ENCODE measurements at places on chromosomes 11 and 22. TPM values are rescaled to one million over a fixed set of nuclear protein-coding genes. Genes with fewer than 3 reads are reported as not detected.

- H3K27ac ChIP-seq = no peak overlapping the region
- H3K4me3 ChIP-seq = no peak overlapping the region
- no peaks in the 10 kb centered on the region for H3K4me1 ChIP-seq
- DNase-seq = no peak
- H3K27me3 ChIP-seq = no peaks in the 10 kb centered on the region
Observed at GRCh38 chr11:125331357-125332035, 164.6 kb downstream of the FEZ1 start.

DNA sequence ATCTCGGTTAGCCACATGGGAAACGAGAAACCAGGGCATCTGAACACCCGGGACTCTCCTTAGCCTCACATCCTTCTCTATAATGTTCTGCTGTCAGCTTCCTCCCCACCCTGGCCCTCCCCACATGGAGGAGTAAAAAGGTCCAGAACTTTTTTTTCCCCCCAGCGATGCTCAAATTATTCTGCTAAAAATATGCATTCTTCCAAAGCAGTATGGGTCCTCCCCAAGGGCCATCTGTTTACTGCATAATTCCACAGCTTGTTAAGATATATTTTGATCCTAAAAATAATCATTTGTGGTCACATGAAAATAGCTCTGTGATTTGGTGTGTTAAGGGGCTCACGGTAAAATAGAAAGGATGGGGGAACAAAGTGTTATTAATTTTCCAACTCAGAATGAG, 281.5 kb upstream of the NARS2 start:
- DNase-seq = no peak
- no peak overlapping the region for H3K27ac ChIP-seq
- H3K36me3 ChIP-seq = no peaks in the 10 kb centered on the region
- H3K4me1 ChIP-seq = no peaks in the 10 kb centered on the region
- H3K4me3 ChIP-seq = no peak overlapping the region

DNA sequence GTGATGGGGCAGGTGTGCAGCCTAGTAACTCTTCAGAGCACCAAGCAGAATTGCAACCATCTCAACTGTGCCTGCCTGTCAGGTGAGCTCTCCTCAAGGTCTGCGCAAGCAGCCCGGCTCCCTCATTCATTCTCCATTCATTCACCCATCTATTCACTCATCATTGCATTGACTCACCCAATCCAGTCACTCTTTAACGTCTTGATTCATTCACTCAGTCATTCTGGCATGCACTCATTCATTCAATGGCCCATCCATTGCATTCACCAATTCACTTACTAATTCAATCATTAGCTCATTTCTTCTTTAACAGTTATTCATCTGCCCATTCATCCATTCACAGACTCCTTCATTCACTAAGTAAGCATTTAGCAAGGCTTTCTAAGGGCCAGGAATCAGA, 111.8 kb downstream of the PDE2A start:
- no peak overlapping the region for H3K4me3 ChIP-seq
- H3K27ac ChIP-seq = no peak overlapping the region
- H3K27me3 ChIP-seq = peaks cover under 1% of the 10 kb centered on the region
- DNase-seq = no peak
- H3K4me1 ChIP-seq = no peaks in the 10 kb centered on the region

- H3K36me3 ChIP-seq = no peaks in the 10 kb centered on the region
- peaks cover 9% of the 10 kb centered on the region for H3K27me3 ChIP-seq
- no peak overlapping the region for H3K27ac ChIP-seq
- DNase-seq = no peak
Observed at GRCh38 chr11:292211-293121, 3.5 kb downstream of the PGGHG start.

GRCh38 chr11:74689666-74690065, 41.6 kb downstream of the CHRDL2 start:
- no peak overlapping the region for H3K4me3 ChIP-seq
- peaks cover 4% of the 10 kb centered on the region for H3K27me3 ChIP-seq
- H3K27ac ChIP-seq = no peak overlapping the region
- peaks cover 4% of the 10 kb centered on the region for H3K4me1 ChIP-seq
- peak; percentile 51 for DNase-seq
- H3K36me3 ChIP-seq = no peaks in the 10 kb centered on the region

DNA sequence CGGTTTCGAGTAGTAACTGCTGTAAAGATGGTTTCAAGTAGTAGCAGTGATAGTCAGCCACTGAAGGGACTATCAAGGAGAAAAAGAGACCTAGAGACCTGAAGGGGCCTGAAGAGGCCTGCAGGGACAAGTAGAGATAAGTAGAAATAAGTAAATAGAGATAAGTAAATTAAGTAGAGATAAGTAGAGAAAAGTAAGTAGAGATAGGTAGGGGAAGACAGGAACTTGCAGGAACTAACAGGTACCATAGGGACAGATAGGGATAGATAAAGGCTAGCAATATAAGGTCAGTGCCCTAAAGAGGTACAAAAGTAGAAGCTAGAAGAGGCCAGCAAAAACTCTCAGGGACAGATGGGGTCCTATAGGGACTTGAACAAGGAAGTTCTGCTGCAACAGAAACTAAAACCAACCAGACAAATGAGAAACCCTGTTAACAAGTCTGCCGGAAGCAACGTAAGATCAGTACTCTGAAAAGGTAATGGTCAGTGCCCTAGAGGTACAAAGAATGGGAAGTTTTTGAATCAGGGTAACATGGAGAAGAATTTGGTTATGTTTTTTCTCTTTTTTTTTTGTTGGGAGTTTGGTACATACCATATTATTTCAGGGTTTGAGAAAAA, 9.6 kb upstream of the SC5D start:
- H3K4me3 ChIP-seq = no peak overlapping the region
- DNase-seq = no peak
- no peaks in the 10 kb centered on the region for H3K36me3 ChIP-seq
- H3K27ac ChIP-seq = no peak overlapping the region

DNA sequence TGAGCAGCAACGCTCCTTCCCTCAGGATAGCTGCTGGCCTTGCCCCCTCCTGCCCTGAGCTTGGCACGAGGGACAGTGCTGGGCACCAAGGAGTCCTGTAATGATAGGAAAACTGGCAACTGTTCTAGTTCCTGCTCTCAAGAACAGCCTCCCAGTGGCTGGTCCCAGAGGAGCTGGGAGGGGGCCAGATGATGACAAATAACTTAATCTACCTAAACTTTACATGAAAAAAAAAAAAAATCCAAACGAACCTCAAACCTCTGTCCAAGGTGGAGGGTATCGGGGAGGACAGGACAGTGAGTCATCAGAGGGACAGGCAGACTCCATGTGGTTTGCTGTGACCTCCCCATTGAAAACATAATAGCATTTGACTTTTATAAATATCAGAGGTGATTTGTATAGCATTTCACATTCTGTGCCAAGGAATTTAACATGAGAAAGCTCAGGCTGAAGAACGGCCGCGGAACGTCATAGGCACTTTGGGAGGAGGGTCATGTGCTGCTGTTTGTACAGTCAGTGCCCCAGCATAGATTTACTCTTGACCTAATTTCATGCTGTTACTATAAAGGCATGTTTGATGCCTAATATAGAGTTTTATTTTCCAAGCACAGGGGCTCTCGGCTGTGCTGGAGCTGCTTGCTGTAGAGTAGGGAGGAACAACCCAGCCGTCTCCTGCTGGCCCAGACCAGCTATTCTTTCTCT, 98.2 kb upstream of the NNMT start:
- DNase-seq = peak; percentile 77
- no peaks in the 10 kb centered on the region for H3K36me3 ChIP-seq
- peaks cover 3% of the 10 kb centered on the region for H3K4me1 ChIP-seq
- H3K27me3 ChIP-seq = no peaks in the 10 kb centered on the region
- H3K4me3 ChIP-seq = no peak overlapping the region

The SLC22A6 gene
- total RNA-seq = not detected

DNA sequence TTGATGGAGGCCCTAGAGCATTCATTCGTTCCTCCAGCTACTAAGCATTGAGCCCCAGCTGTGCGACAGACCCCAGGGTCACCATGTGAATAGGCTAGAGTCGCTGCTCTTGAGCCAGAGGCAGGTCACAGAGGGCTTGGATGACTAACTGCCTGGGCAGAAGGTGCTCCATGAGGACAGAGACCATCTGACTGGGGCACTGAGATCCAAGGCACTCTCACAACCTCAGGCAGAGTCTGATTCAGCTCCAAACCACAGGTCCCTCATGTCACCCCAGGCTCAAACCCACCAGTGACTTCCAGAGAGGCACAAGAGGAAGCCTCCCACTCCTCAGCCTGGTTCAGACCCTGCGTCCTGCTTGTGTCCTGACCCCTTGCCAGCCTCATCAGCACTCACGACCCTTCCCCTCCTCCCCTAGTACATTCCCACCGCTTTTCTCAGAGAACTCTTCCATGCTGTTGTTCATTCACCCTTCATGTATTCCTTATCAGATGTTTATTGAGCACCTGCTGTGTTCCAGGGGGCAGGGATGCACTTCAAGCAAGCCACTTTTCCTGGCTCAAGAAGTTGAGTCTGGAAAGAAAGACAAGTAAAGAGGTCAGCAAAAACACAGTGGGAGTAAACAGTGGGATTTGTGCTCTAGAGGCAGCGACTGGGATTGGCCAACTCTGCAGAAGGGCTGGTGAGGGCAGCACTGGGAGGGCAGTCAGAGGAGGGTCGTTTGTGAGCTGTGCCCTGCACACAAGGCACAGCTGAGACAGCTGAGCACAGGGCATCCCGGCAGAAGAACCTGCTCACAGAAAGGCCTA, 9.3 kb downstream of the OAF start:
- no peak overlapping the region for H3K4me3 ChIP-seq
- H3K27me3 ChIP-seq = no peaks in the 10 kb centered on the region
- H3K4me1 ChIP-seq = peaks cover 21% of the 10 kb centered on the region
- no peak overlapping the region for H3K27ac ChIP-seq
- H3K36me3 ChIP-seq = no peaks in the 10 kb centered on the region

GRCh38 chr11:118374729-118375128, 15.3 kb downstream of the UBE4A start:
- peaks cover 7% of the 10 kb centered on the region for H3K36me3 ChIP-seq
- H3K4me3 ChIP-seq = no peak overlapping the region
- H3K27ac ChIP-seq = no peak overlapping the region
- H3K4me1 ChIP-seq = no peaks in the 10 kb centered on the region
- DNase-seq = peak; percentile 5

GRCh38 chr22:28936200-28936599, 52.8 kb downstream of the ZNRF3 start:
- H3K27me3 ChIP-seq = no peaks in the 10 kb centered on the region
- no peaks in the 10 kb centered on the region for H3K36me3 ChIP-seq
- no peak overlapping the region for H3K4me3 ChIP-seq
- no peak for DNase-seq
- no peaks in the 10 kb centered on the region for H3K4me1 ChIP-seq

GRCh38 chr11:131037873-131038272, 121.6 kb upstream of the SNX19 start:
- H3K4me1 ChIP-seq = peaks cover 9% of the 10 kb centered on the region
- no peak overlapping the region for H3K4me3 ChIP-seq
- H3K36me3 ChIP-seq = no peaks in the 10 kb centered on the region
- H3K27me3 ChIP-seq = no peaks in the 10 kb centered on the region
- H3K27ac ChIP-seq = no peak overlapping the region

GRCh38 chr11:62669420-62670161, 1.9 kb upstream of the UQCC3 start:
- H3K27me3 ChIP-seq = no peaks in the 10 kb centered on the region
- DNase-seq = no peak
- H3K4me1 ChIP-seq = peaks cover 10% of the 10 kb centered on the region
- peaks cover 11% of the 10 kb centered on the region for H3K36me3 ChIP-seq
- no peak overlapping the region for H3K27ac ChIP-seq
- H3K4me3 ChIP-seq = no peak overlapping the region

The RFPL2 gene
- not detected for total RNA-seq

The RIC3 gene
- total RNA-seq = not detected

- H3K4me3 ChIP-seq = no peak overlapping the region
- H3K36me3 ChIP-seq = no peaks in the 10 kb centered on the region
- DNase-seq = no peak
- no peaks in the 10 kb centered on the region for H3K27me3 ChIP-seq
- H3K4me1 ChIP-seq = no peaks in the 10 kb centered on the region
Observed at GRCh38 chr11:110645253-110645652, 67.0 kb downstream of the ARHGAP20 start.

The PDE3B gene
- total RNA-seq = 11.2 TPM

GRCh38 chr22:45344334-45344733, 34.6 kb downstream of the FAM118A start:
- DNase-seq = peak; percentile 26
- H3K27me3 ChIP-seq = no peaks in the 10 kb centered on the region
- H3K4me3 ChIP-seq = no peak overlapping the region

GRCh38 chr11:10715571-10715970, 22.0 kb upstream of the IRAG1 start:
- H3K27me3 ChIP-seq = no peaks in the 10 kb centered on the region
- no peaks in the 10 kb centered on the region for H3K36me3 ChIP-seq
- H3K27ac ChIP-seq = no peak overlapping the region
- peak; percentile 36 for DNase-seq
- H3K4me1 ChIP-seq = no peaks in the 10 kb centered on the region

The CNGA4 gene
- total RNA-seq = 0.17 TPM

The SYVN1 gene
- 15.5 TPM for total RNA-seq

DNA sequence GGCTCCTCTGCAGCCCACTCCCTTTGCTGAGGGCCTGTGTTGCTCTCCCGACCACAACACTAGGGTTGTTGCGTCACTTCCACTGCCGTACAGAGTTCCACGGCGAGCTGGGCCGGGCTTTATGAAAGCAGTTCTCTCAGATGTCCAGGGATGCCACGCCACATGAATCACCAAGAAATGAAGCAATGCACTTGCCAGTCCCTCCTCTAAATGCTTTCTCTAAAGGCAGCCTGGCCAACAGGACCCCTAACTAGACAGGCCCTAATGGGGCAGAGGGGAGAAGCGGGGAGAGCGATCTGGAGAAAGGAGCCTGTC, 188.7 kb downstream of the CTTN start:
- H3K27ac ChIP-seq = no peak overlapping the region
- H3K4me3 ChIP-seq = no peak overlapping the region
- no peaks in the 10 kb centered on the region for H3K36me3 ChIP-seq
- no peak for DNase-seq
- no peaks in the 10 kb centered on the region for H3K27me3 ChIP-seq

DNA sequence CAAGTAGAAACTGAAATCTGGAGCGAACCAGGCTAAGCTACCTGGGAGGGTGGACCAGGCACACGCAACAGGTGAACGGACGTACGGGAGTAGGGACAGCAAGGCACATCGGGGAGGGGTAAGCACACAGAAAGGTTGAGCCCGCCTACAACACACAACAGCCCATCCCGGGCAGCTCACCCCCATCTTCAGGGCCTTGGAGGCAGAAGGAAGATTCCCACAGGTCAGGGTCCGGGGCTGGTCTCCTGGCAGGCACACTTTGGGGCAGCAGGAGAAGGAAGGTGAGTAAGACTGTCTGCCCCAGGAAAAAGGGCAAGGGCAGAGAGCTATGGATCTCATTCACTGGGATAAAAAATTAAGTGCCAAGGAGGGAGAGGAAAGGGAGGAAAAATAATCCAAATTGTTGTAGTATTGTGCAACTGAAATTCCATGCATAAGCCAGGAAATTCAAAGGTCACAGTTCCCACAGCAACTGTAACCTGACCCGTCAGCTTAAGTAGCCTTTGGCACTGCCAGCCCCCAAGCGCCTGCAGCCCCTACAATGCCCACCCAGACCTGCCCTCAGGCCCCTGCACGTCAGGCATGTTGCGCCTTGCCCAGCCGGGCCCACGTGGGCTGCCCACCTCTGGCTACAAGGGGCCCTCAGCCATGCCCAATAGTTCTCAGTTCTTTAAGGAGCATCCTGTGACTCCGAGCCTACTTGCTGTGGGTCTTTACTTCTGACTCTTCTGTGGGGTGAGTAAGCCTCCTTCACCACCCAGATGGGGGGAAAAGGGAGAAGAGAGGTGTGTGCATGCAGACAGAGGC, 51.8 kb downstream of the MICAL3 start:
- no peak overlapping the region for H3K4me3 ChIP-seq
- no peaks in the 10 kb centered on the region for H3K36me3 ChIP-seq
- H3K4me1 ChIP-seq = peaks cover 31% of the 10 kb centered on the region
- peak overlapping the region; percentile 63 for H3K27ac ChIP-seq
- H3K27me3 ChIP-seq = no peaks in the 10 kb centered on the region
